ENCODE measurements at places on chromosomes 5 and 9. TPM values are rescaled to one million over a fixed set of nuclear protein-coding genes. Genes with fewer than 3 reads are reported as not detected.
A peak's percentile ranks its signal among the peaks of the same experiment; 100 is the strongest.

Gene CERCAM
- total RNA-seq = 0.66 TPM

Gene ADAMTS16
- total RNA-seq = not detected

DNA sequence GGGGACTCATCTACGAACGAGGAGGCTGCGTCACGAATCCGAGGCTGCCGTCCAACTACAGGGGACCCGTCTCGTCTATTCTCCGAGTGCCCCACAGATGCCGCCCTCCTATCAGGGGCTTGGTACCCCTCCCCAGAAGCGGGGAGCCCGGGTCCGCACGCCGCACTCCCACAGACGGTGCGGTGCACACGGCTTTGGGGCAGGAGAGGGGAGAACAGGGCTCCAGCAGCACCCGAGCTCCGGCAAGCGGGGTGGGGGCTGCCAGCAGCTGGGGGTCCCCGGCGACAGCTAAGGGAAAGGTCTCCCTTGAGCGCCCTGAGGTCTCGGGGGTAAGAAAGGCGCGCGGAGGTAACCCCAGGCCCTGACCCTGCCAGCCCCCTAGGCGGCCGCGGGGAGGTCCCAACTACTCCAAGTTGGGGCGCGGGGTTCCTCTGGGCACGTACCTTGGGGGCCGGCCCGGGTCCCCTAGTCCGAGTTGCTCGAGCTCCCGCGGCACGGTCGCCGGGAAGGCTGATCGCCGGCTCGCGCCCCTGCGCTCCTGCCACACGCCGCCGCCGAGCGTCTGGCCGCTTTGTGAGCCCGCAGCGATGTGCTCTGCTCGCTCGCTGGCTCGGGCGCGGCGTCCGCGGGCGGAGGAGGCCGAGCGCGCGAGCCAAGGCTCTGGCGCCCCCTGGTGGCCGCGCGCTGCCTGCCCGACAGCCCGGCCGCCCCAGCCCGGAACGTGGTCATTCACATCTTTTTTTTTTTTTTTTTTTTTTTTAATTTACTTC, at the start of gene SPOCK1:
TSS of gene SPOCK1 (minus strand) at position 591 of the 770 bp plus-strand sequence.
- H3K4me1 ChIP-seq = no peaks in the 10 kb centered on the region
- no peak within 1 kb of the TSS for H3K27ac ChIP-seq
- no peaks in the 10 kb centered on the region for H3K36me3 ChIP-seq
- DNase-seq = no peak
- H3K27me3 ChIP-seq = no peaks in the 10 kb centered on the region
- H3K4me3 ChIP-seq = no peak within 1 kb of the TSS

Gene SMIM33
- total RNA-seq = not detected

Gene FBXW2
- total RNA-seq = 79.7 TPM

Gene SPATA9
- total RNA-seq = not detected

Gene NPDC1
- 2.3 TPM for total RNA-seq

- no peak for DNase-seq
- H3K27me3 ChIP-seq = no peaks in the 10 kb centered on the region
- no peak overlapping the region for H3K4me3 ChIP-seq
- H3K4me1 ChIP-seq = no peaks in the 10 kb centered on the region
- H3K27ac ChIP-seq = no peak overlapping the region
Observed at GRCh38 chr5:123438244-123438643, 15.0 kb upstream of the CEP120 start.

GRCh38 chr5:76849419-76850291, at the start of gene S100Z:
Gene S100Z, plus strand, starts transcription at chr5:76850014. Its CDS starts 25,346 bp downstream, at chr5:76875360.
- peak; percentile 46 for DNase-seq
- no peaks in the 10 kb centered on the region for H3K36me3 ChIP-seq
- H3K4me1 ChIP-seq = no peaks in the 10 kb centered on the region
- H3K27ac ChIP-seq = peak within 1 kb of the TSS; percentile 44
- H3K27me3 ChIP-seq = no peaks in the 10 kb centered on the region
- H3K4me3 ChIP-seq = no peak within 1 kb of the TSS

Gene LRRC70
- total RNA-seq = 5.7 TPM

GRCh38 chr9:94082553-94082952, 1.7 kb upstream of the PTPDC1 start:
- H3K4me1 ChIP-seq = no peaks in the 10 kb centered on the region
- no peaks in the 10 kb centered on the region for H3K36me3 ChIP-seq
- H3K4me3 ChIP-seq = no peak overlapping the region
- no peaks in the 10 kb centered on the region for H3K27me3 ChIP-seq

GRCh38 chr5:6187501-6187900, 190.8 kb downstream of the MED10 start:
- no peaks in the 10 kb centered on the region for H3K36me3 ChIP-seq
- no peak overlapping the region for H3K27ac ChIP-seq
- DNase-seq = no peak
- no peak overlapping the region for H3K4me3 ChIP-seq
- no peaks in the 10 kb centered on the region for H3K4me1 ChIP-seq
- no peaks in the 10 kb centered on the region for H3K27me3 ChIP-seq

Gene SH3GL2
- not detected for total RNA-seq

DNA sequence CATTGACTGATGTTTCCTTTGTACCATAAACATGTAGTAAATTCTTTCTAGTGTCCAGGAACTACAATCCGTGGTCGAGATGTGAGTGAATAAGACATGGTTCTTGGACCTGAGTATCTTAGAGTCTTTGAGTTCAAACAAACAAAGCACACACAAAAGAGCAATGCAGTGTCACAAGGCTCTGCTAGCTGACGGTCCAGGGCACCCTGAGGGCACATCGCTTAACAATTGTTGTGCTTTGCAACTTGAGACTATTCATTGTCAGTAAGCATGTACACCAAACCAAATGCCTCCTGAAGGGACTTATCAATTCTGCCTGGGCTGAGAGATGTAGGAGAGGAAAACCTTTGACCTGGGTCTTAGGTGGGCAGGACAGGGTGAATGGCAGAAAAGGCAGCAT, 84.8 kb downstream of the CAMK4 start:
- H3K4me1 ChIP-seq = peaks cover 17% of the 10 kb centered on the region
- no peak overlapping the region for H3K4me3 ChIP-seq
- no peaks in the 10 kb centered on the region for H3K36me3 ChIP-seq
- H3K27ac ChIP-seq = no peak overlapping the region
- H3K27me3 ChIP-seq = no peaks in the 10 kb centered on the region

Gene TSLP
- 0.15 TPM for total RNA-seq

DNA sequence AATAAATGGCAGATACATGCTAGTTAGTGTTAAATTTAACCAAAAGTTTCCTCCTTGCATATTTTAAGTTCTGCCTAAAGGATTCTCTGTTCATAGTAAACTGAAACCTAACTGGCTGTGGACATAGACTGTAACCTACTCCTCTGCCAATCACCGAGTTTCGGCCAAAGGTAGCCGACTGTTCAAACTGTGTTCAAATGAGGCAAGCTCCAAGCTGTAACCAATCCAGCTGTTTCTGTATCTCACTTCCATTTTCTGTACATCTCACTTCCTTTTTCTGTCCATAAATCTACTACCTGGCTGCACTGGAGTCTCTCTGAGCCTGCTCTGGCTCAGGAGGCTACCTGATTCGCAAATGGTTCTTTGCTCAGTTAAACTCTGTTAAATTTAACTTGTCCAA, 44.1 kb downstream of the KCNV2 start:
- H3K27me3 ChIP-seq = no peaks in the 10 kb centered on the region
- no peaks in the 10 kb centered on the region for H3K4me1 ChIP-seq
- no peaks in the 10 kb centered on the region for H3K36me3 ChIP-seq
- no peak for DNase-seq

GRCh38 chr9:123316053-123316718, 39.8 kb upstream of the CRB2 start:
- no peak overlapping the region for H3K4me3 ChIP-seq
- no peaks in the 10 kb centered on the region for H3K36me3 ChIP-seq
- H3K27ac ChIP-seq = no peak overlapping the region
- no peaks in the 10 kb centered on the region for H3K27me3 ChIP-seq

GRCh38 chr5:124692950-124693349, 53.5 kb downstream of the ZNF608 start:
- no peaks in the 10 kb centered on the region for H3K4me1 ChIP-seq
- H3K36me3 ChIP-seq = no peaks in the 10 kb centered on the region

Gene PAPPA
- total RNA-seq = 0.48 TPM

DNA sequence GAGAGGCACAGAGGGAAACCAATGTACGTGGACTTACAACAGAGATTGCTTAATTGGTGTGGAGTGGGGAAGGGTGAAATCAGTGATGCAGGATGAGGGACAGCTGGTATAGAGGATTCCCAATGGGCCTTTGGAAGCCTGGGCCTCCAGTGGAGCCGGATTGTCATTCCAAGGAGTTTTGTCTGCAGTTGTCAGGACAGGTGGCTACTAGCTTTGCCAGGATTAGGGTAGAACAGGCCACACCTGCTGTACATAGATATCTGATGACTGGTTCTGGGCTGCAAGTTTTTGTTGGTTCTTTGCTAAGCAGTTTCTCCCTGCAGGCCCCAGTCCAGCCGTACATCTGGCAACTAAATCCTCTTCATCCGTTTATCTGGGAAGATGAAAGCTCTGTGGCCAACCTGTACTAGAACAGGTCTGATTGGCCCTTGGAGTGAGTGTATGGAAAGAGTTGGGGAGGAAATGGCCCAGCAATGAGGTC, 4.2 kb downstream of the SKP2 start:
- no peak overlapping the region for H3K4me3 ChIP-seq
- peaks cover 6% of the 10 kb centered on the region for H3K4me1 ChIP-seq
- H3K27ac ChIP-seq = no peak overlapping the region
- DNase-seq = no peak
- H3K27me3 ChIP-seq = no peaks in the 10 kb centered on the region

Gene LHX3
- total RNA-seq = not detected

DNA sequence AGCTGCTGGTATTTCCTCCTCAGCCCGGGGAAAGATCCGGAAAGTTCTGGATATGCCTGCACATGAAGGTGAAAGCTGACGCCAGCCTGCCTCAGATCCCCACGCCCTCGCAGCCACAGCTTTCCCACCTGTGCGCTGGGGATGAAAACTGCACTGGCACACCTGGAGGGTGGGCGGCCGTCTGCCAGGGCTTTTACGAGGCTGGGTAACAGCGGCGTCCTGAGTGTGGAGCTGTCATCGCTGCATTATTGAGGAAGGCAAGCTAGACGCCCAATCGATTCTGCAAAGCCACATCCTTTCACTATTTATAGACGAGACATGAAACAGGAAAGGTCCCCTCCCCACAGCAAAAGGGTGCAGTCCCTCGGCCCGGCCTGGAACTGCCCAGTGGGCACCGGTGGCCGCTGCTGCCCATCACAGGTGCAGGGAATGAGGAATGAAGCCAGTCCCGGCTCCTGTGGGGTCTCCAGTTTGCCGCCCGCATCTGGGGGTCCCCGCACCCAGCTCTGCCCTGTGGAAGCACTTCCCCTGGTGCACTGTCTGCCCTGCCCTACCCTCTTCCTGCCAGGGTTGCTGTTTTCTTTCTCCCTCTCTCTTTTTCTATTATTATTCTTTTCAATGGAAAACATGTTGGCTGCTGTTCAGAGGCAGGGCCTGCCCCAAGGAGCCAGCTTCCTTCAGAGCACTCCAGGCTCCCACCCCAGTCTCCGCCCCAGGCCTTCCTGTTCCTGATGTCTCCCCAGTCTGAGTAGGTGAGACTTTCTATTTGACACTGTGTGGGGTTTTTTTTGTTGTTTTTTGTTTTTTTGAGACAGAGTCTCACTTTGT, 7.0 kb downstream of the NOTCH1 start:
- peaks cover 20% of the 10 kb centered on the region for H3K36me3 ChIP-seq
- DNase-seq = peak; percentile 71
- peaks cover 62% of the 10 kb centered on the region for H3K4me1 ChIP-seq
- H3K27me3 ChIP-seq = no peaks in the 10 kb centered on the region
- peak overlapping the region; percentile 80 for H3K27ac ChIP-seq

- no peaks in the 10 kb centered on the region for H3K27me3 ChIP-seq
- DNase-seq = peak; percentile 43
- H3K36me3 ChIP-seq = peaks cover 12% of the 10 kb centered on the region
- peak overlapping the region; percentile 50 for H3K4me3 ChIP-seq
- H3K4me1 ChIP-seq = peaks cover 80% of the 10 kb centered on the region
Observed at GRCh38 chr5:172114875-172115422, 73.1 kb downstream of the STK10 start.

GRCh38 chr9:38713426-38713825, 6.5 kb downstream of the FAM240B start:
- no peaks in the 10 kb centered on the region for H3K4me1 ChIP-seq
- H3K27me3 ChIP-seq = no peaks in the 10 kb centered on the region
- H3K4me3 ChIP-seq = no peak overlapping the region
- no peak overlapping the region for H3K27ac ChIP-seq

DNA sequence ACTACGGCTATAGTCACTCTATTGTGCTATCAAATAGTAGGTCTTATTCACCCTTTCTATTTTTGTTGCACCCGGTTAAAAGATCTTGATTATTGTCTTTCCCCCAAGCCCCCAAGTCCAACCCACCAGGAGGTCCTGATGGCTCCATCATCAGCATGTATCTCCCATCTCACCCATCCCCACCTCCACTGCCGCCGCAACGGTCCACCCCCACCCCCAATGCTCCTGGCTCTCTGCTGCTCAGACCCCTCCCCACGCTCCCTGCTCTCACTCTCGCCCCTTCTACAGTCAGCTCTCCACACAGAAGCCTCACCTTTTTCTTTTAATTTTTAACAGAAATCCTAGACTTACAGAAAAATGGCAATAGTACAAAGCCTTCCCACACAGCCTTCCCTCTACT, 51.5 kb upstream of the SH3PXD2B start:
- H3K36me3 ChIP-seq = no peaks in the 10 kb centered on the region
- no peaks in the 10 kb centered on the region for H3K4me1 ChIP-seq
- no peak for DNase-seq
- no peak overlapping the region for H3K27ac ChIP-seq
- H3K27me3 ChIP-seq = no peaks in the 10 kb centered on the region

Gene TSSK1B
- total RNA-seq = not detected

Gene COL23A1
- 0.22 TPM for total RNA-seq

- no peaks in the 10 kb centered on the region for H3K27me3 ChIP-seq
- no peak overlapping the region for H3K4me3 ChIP-seq
- H3K27ac ChIP-seq = no peak overlapping the region
- no peak for DNase-seq
- no peaks in the 10 kb centered on the region for H3K4me1 ChIP-seq
Observed at GRCh38 chr5:134432174-134432573, 20.5 kb upstream of the CDKN2AIPNL start.

GRCh38 chr5:119382169-119382568, 26.4 kb downstream of the TNFAIP8 start:
- no peaks in the 10 kb centered on the region for H3K27me3 ChIP-seq
- H3K4me3 ChIP-seq = no peak overlapping the region
- H3K36me3 ChIP-seq = no peaks in the 10 kb centered on the region

GRCh38 chr5:23825196-23825595, 317.8 kb downstream of the PRDM9 start:
- no peaks in the 10 kb centered on the region for H3K4me1 ChIP-seq
- DNase-seq = no peak
- H3K27ac ChIP-seq = no peak overlapping the region
- H3K27me3 ChIP-seq = no peaks in the 10 kb centered on the region
- H3K4me3 ChIP-seq = no peak overlapping the region

DNA sequence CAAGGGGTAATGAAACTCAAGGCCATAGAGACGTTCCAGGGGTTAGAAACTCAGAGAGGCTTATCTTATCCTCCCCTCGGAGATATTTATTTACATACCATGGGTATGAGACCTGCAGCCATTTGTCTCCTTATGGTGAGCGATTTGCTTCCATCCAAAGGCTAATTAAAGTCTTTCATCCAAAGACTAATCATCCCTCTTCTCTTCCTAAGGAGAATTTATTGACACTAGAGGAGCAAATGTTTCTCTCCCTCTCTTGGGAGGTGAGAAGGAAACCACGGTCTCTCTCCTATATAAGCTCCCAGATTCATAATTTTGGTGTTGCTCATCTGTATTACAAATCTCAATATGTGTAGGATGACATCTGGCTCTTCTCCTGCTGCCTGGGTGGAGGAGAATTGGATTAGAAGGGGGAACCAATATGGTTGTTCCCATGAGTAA, 31.0 kb upstream of the RPS23 start:
- no peaks in the 10 kb centered on the region for H3K27me3 ChIP-seq
- no peak for DNase-seq
- H3K4me1 ChIP-seq = no peaks in the 10 kb centered on the region
- H3K27ac ChIP-seq = no peak overlapping the region
- H3K36me3 ChIP-seq = no peaks in the 10 kb centered on the region

- H3K4me1 ChIP-seq = peaks cover 36% of the 10 kb centered on the region
- DNase-seq = peak; percentile 65
- H3K27me3 ChIP-seq = no peaks in the 10 kb centered on the region
- no peak overlapping the region for H3K4me3 ChIP-seq
Observed at GRCh38 chr5:52743970-52744369, 43.7 kb upstream of the ITGA1 start.

Measured in naive thymus-derived CD4-positive, alpha-beta T cell (primary cell).